ENCODE measurements at places on chromosomes 5 and 9. TPM values are rescaled to one million over a fixed set of nuclear protein-coding genes. Genes with fewer than 3 reads are reported as not detected.

Gene SLC6A7
- total RNA-seq, result not detected

Gene ZNF367
- 0.50 TPM for total RNA-seq

Gene THBS4
- 0.87 TPM for total RNA-seq

Gene FLT4
- total RNA-seq, result 2.8 TPM

Gene INSL6
- total RNA-seq, result not detected

Gene OTP
- total RNA-seq, result not detected

Gene OBP2B
- total RNA-seq, result not detected

Gene FNIP1
- total RNA-seq, result 26.2 TPM

Gene GPR21
- total RNA-seq, result 0.19 TPM

Gene SYNPO
- 23.8 TPM for total RNA-seq

Gene PLEKHG4B
- not detected for total RNA-seq

Gene FABP6
- total RNA-seq, result not detected

Gene AFF4
- total RNA-seq, result 49.5 TPM

Gene LCN10
- not detected for total RNA-seq

Gene SPINK13
- total RNA-seq, result 6.4 TPM

Gene SLC34A1
- total RNA-seq, result not detected

Gene CTNND2
- total RNA-seq, result not detected

Gene C5orf58
- not detected for total RNA-seq

Gene APBA1
- 2.4 TPM for total RNA-seq

Gene SOX30
- not detected for total RNA-seq

Gene BHMT
- not detected for total RNA-seq

Gene NUTM2G
- total RNA-seq, result not detected

Gene SERF1A
- total RNA-seq, result 20.0 TPM

Gene DIPK1B
- 9.2 TPM for total RNA-seq

Gene MYOT
- not detected for total RNA-seq

Gene PPP3R2
- not detected for total RNA-seq

Gene FBXO10
- 5.2 TPM for total RNA-seq

Gene ARHGEF37
- 2.2 TPM for total RNA-seq

Gene ELOVL7
- total RNA-seq, result 0.12 TPM

Gene CTSV
- not detected for total RNA-seq

Gene SETX
- total RNA-seq, result 33.5 TPM

Gene CCDC127
- 6.0 TPM for total RNA-seq

Gene CCL27
- total RNA-seq, result not detected

Gene GABRP
- total RNA-seq, result not detected

Gene PCDHA12
- 0.34 TPM for total RNA-seq

Gene MYORG
- total RNA-seq, result 4.8 TPM

Gene TOPORS
- total RNA-seq, result 16.1 TPM

Gene HTR4
- 0.44 TPM for total RNA-seq

Gene SMIM33
- not detected for total RNA-seq

Gene ZFP2
- total RNA-seq, result 2.8 TPM

Gene TEX48
- total RNA-seq, result not detected

Gene NCS1
- 12.7 TPM for total RNA-seq

Gene STK10
- total RNA-seq, result 24.2 TPM

Gene ABLIM3
- 63.5 TPM for total RNA-seq

Gene RNF208
- not detected for total RNA-seq

Gene BTNL9
- total RNA-seq, result 0.19 TPM

Gene NUTM2F
- not detected for total RNA-seq

Gene OLFM1
- total RNA-seq, result 3.7 TPM

Gene DRD1
- total RNA-seq, result not detected

Gene ACTBL2
- not detected for total RNA-seq

Gene SUSD1
- total RNA-seq, result 4.4 TPM

Gene TXNDC8
- not detected for total RNA-seq

Gene PAEP
- not detected for total RNA-seq

Gene ZNF883
- total RNA-seq, result 1.8 TPM

Gene PCDHGA5
- total RNA-seq, result 3.0 TPM

Data from cardiac ventricle fibroblast (primary cell).